ENCODE measurements at places on chromosomes 5 and 9. TPM values are rescaled to one million over a fixed set of nuclear protein-coding genes. Genes with fewer than 3 reads are reported as not detected.
A peak's percentile ranks its signal among the peaks of the same experiment; 100 is the strongest.

GRCh38 chr9:27489087-27489876 is 34.8 kb upstream of the IFNK start:
- peak overlapping the region; percentile 90 for H3K27ac ChIP-seq
- H3K36me3 ChIP-seq, result peaks cover 3% of the 10 kb centered on the region
- H3K27me3 ChIP-seq, result no peaks in the 10 kb centered on the region
- peak overlapping the region; percentile 5 for H3K4me3 ChIP-seq
- H3K4me1 ChIP-seq, result peaks cover 62% of the 10 kb centered on the region
- no peak for DNase-seq

DNA sequence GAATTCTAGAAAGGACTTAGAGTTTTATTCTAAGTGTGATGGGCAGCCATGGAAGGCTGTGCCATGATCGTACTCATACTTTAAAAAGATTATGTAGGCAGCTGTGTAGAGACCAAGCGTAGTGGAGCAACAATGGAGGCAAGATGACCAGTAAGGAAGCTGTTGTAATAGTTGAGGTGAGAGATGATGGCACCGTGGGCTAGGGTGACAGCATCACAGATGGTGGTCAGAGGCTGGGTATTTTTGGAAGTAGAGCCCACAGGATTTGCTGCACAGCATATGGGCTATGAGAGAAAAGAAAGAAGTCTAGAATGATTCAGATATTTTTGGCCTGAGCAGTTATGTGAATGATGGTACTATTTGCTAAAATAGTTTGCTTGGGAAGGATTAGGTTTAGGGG is 7.7 kb downstream of the ARHGAP26 start:
- H3K4me3 ChIP-seq, result no peak overlapping the region
- no peak for DNase-seq
- no peaks in the 10 kb centered on the region for H3K36me3 ChIP-seq
- H3K27me3 ChIP-seq, result peaks cover 2% of the 10 kb centered on the region

DNA sequence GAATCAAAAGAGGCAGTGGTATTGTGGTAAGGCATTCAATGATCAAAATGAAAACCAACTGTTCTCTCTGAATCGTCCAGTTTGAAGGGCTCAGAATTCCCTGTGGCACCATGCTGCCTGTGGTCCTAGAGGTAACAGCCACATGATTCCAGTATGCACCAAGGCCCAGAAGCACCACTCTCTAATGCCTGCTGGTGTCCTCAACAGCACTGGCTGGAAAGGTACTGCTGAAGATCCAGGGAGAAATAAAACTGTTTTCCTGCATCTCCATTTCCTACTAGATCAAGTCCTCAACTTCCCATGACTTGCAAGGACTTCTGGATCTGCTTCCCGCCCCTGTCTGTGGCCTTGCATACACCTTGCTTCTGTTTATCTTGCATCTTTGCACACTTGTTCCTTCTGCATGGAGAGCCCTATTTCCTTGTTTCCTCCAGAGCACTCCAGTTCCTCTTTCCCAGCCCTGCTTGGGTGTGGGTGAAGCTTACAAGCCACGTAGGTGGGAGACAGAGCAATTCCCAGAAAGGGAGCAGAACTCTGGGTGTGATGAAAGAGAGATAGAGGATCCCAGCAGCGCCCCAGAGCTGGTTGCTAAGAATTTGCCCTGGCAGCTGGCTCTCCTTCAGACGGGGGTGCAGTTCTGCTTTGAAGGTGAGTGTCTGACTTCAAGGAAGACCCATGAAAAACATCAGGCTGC is 41.0 kb upstream of the EQTN start:
- peaks cover 79% of the 10 kb centered on the region for H3K4me1 ChIP-seq
- DNase-seq, result no peak
- peaks cover 2% of the 10 kb centered on the region for H3K36me3 ChIP-seq
- H3K27ac ChIP-seq, result peak overlapping the region; percentile 95

EMB gene
- 20.5 TPM for total RNA-seq

DNA sequence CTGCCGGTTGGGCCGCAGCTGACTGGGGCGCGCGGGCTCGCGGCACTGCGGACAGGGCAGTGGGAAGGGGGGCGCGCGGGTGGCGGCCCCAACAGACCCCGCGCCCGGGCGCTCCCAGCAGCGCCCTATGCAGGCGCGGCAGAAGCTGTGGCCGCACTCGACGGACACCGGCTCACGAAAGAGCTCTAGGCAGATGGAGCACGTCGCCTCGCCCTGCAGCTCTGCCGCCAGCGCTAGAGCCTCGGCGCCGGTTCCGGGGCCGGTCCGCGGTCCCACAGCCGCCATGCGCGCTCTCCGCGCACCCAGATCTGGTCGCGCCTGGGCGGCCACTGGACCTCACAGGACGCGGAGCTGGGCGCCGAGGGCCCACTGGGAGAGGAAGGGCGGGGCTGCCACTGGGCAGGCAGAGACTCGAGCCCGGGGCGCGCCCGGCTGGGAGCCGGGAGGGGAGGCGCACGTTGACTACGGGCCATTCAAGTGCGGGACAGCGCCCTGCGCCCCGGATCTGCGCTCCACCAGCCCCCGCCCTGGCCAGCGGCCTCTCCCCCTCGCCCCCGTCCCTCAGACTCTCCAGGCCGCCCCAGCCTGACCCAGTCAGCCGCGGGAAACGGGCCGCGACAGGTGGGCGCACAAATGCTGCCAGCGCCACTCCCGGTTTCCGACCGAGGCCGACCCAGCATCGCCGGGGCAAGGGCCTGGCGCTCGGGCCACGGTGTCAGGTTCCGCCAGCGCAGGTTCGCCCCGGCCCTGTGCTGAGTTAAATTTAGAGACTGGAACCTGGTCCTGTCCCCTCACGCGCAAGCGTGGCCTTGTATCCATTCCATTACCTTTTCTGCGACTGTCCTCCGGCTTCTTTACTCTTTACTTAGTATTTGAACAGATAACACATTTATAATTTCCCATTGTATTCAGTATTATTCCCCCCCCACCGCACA is at the start of gene TRIM7:
TRIM7 (minus strand) TSS at position 371 of the 935 bp plus-strand sequence; CDS start at position 285, 86 bp downstream.
- no peak within 1 kb of the TSS for H3K27ac ChIP-seq
- peaks cover 78% of the 10 kb centered on the region for H3K27me3 ChIP-seq
- H3K36me3 ChIP-seq, result peaks cover 17% of the 10 kb centered on the region
- H3K4me1 ChIP-seq, result peaks cover 29% of the 10 kb centered on the region
- peak within 1 kb of the TSS; percentile 99 for H3K4me3 ChIP-seq

DNA sequence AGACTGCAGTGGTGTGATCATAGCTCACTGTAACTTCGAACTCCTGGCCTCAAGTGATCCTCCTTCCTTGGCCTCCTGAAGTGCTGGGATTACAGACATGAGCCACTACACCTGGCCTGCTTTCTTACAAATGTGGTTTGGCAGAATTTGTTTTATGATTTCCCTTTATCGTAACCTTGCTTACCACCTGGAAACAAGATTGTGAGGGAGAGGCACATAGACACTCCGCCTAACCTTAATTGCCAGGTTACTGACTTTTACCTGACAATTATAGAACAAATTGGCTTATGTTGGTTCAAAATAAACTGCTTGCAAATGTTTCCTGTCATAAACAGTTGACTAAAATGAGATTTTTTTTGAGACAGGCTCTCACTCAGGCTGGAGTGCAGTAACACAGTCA is 26.8 kb upstream of the HMGCR start:
- DNase-seq, result no peak
- H3K4me1 ChIP-seq, result no peaks in the 10 kb centered on the region
- no peaks in the 10 kb centered on the region for H3K27me3 ChIP-seq
- H3K4me3 ChIP-seq, result no peak overlapping the region

- no peak overlapping the region for H3K4me3 ChIP-seq
- H3K27me3 ChIP-seq, result no peaks in the 10 kb centered on the region
- H3K36me3 ChIP-seq, result no peaks in the 10 kb centered on the region
- H3K4me1 ChIP-seq, result peaks cover 40% of the 10 kb centered on the region
- no peak overlapping the region for H3K27ac ChIP-seq
Measured at GRCh38 chr5:61669531-61669930, 337.5 kb downstream of the ZSWIM6 start.

DNA sequence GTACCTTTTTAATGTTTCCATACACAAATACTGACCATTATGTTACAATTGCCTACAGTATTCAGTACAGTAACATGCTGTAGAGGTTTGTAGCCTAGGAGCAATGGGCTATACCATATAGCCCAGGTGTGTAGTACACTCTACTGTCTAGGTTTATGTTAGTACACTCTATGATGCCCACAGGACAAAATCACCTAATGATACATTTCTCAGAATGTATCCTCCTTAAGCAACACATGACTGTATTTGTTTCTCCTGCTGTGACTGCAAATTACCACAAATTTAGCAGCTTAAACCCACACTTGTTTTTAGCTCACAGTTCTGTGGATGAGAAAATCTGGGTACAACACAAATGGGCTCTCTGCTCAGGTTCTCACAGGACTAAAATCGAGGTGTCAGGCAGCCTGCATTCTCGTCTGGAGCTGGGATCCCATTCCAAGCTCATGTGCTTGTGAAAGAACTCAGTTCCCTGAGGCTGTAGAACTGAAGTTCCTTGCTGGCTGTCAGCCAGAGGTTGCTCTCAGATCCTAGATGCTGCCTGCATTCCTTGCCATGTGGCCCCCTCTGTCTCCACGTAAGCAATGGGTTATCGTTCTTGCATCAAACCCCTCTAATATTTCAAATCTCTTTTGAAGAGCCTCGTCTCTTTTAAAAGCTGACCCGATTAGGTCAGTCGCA is 38.6 kb upstream of the PIK3R1 start:
- H3K4me3 ChIP-seq, result no peak overlapping the region
- DNase-seq, result no peak
- no peaks in the 10 kb centered on the region for H3K36me3 ChIP-seq

GRCh38 chr5:59346514-59346913 is 547.0 kb downstream of the PDE4D start:
- no peak overlapping the region for H3K4me3 ChIP-seq
- no peaks in the 10 kb centered on the region for H3K27me3 ChIP-seq
- no peak for DNase-seq
- peaks cover 24% of the 10 kb centered on the region for H3K4me1 ChIP-seq
- peak overlapping the region; percentile 91 for H3K27ac ChIP-seq
- no peaks in the 10 kb centered on the region for H3K36me3 ChIP-seq

- H3K27ac ChIP-seq, result no peak overlapping the region
- DNase-seq, result no peak
- no peaks in the 10 kb centered on the region for H3K27me3 ChIP-seq
- peak overlapping the region; percentile 89 for H3K4me3 ChIP-seq
- H3K4me1 ChIP-seq, result peaks cover 12% of the 10 kb centered on the region
Measured at GRCh38 chr9:112720113-112720780, 2.3 kb upstream of the INIP start.

GLDC gene
- 37.8 TPM for total RNA-seq

TERT gene
- 5.6 TPM for total RNA-seq

- no peak for DNase-seq
- no peaks in the 10 kb centered on the region for H3K36me3 ChIP-seq
- peaks cover 19% of the 10 kb centered on the region for H3K27me3 ChIP-seq
Measured at GRCh38 chr5:149680810-149681221, 49.3 kb upstream of the PPARGC1B start.

DNA sequence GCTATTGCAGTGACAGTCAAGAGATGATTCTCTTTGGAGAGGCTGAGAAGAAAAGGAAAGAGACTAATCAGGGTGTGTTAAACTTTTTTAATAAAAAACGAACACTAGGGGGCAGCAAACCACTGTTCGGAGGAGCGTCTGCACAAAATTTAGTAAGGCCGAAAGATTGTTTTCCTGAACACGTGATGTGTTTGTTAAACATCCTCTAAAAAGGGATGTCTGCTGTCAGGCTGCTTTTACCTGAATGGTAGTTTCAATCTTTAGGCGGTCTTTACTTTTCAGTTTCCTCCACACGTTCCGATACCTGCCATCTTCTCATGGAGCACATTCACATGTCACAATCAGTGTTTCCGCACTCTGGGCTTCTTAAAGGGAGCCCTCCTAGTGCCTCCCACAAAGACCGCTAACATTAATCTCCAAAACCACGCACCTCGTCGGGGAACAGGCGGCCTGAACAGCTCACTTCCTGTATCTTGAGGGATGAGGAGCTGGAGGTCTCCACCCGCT is 125.2 kb downstream of the GPBP1 start:
- DNase-seq, result peak; percentile 45
- no peak overlapping the region for H3K4me3 ChIP-seq
- H3K27ac ChIP-seq, result no peak overlapping the region
- H3K27me3 ChIP-seq, result no peaks in the 10 kb centered on the region
- no peaks in the 10 kb centered on the region for H3K36me3 ChIP-seq
- peaks cover 17% of the 10 kb centered on the region for H3K4me1 ChIP-seq

OR1Q1 gene
- not detected for total RNA-seq

DNA sequence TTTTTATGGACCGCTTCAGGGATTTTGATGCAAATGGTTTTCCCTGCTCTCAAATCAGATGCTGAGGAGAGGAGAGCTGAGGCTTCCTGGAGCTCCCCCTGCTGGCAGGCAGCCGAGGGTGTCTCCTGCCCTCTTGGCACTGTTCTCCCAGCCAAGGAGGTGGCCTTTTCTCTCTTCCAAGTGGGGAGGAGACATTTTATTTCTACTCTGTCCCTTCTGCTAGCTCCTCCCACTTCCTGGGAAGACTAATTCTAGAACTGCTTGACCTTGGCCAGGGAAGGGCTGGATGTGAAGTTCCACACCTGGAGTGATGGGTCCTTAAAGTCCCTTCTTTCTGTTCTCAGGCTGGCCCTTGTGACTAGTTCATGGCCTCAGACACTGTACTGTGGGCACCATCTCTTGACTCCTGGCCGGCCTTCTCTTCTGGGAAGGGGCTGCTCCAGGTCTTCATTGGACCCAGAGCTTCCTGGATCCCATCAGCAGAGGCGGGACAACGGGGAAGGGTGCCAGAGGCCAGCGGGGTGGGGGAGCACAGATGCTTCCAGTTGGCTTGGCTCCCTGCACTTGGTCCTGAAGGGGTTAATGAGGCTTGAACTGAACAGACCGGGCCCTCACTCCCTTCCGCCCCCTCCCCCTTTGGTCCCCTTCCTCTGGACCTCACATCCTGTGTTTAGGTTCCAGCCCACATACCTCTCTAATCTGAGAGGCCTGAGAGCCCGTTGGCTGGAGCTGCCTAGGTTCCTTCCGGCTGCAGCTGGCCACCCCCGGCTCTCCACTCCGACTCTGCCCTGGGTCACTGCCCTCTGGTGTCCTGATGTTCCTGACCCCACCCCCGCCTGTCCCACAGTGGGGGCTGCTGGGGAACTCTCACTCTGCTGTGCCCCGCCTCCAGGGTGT is 32.1 kb downstream of the PTPA start:
- peak; percentile 83 for DNase-seq
- peak overlapping the region; percentile 90 for H3K27ac ChIP-seq
- H3K27me3 ChIP-seq, result peaks cover 4% of the 10 kb centered on the region

PCDHB10 gene
- 5.5 TPM for total RNA-seq

LRRC19 gene
- total RNA-seq, result not detected

DRD1 gene
- not detected for total RNA-seq

DNA sequence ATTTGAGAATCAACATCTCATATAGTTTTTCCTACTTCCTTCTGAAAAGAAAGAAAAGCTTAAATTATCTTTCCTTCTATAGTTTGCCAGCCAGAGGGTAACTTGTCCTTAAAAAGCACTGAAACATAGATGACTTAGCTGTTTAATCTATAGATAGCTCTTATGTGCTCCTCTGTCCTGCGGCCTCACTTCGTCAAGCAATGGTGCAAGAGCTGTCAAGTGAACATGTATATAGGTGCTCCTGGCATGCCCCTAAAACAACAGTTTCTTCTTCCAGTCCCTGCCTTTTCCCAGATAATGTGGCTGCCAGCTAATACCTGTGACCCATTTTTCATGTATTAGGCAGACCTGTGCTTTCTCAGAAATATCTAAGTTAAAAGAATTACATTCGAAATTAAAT is 287.7 kb upstream of the EFNA5 start:
- peaks cover 12% of the 10 kb centered on the region for H3K4me1 ChIP-seq
- H3K27ac ChIP-seq, result no peak overlapping the region
- peaks cover 3% of the 10 kb centered on the region for H3K36me3 ChIP-seq

GRCh38 chr9:109792951-109793546 is 13.1 kb downstream of the PALM2AKAP2 start:
- no peaks in the 10 kb centered on the region for H3K36me3 ChIP-seq
- no peak overlapping the region for H3K27ac ChIP-seq
- H3K4me1 ChIP-seq, result peaks cover 15% of the 10 kb centered on the region
- no peaks in the 10 kb centered on the region for H3K27me3 ChIP-seq
- no peak for DNase-seq
- no peak overlapping the region for H3K4me3 ChIP-seq
